ENCODE measurements at places on chromosomes 12 and 14.

DNA sequence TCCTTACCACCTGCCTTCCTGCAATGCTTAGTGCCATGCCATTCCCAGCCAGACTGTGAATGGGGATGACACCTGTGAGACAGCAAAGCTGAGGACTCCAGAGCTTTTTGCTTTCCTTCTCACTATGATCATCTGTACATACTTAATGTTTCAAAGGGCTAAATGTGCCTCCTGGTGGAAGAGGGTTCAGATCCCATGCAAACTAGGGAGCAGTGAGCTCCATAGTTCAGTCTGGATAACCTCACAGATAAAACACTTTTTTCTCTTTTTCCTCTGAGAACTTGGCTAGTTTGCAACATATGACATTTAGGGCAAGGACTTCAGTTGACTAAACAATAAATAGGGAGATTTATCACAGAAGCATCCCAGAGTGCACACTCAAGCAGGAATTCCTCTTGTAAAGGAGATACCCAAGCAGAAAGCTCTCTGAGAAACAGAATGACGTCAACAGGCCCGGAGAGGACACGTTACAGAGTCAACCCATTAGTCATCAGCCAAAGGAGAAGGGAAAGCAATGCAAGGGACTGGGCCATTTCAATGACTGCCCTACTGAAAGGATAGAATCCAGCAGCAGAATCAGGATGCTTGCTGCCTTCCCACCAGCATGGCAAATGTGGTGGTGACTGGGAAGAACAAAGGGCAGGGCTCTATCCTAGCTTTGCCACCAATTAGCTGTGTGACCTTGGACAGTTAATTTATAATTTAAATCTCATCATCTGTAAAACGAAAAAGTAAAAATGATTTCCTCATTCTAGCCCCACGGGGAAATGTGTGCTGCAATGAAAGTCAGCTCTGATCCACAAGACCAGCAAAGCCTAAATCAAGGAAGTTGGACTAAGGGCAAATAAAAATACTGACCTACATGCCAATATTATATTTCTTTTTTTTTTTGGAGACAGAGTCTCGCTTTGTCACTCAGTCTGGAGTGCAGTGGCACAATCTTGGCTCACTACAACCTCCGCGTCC, 80.8 kb upstream of the ACTN1 start:
- DNase-seq = no peak

- no peak for DNase-seq
These were observed 26.8 kb downstream of the DICER1 start for GRCh38 chr14:95130549-95130948.

- no peak for DNase-seq
These were observed 37.6 kb downstream of the SPATA7 start for GRCh38 chr14:88422919-88423650.

- no peak for DNase-seq
These were observed 149.3 kb downstream of the ATP23 start for GRCh38 chr12:58090685-58091084.

GRCh38 chr12:122668268-122668667, 34.9 kb downstream of the HCAR2 start:
- no peak for DNase-seq

Data from hematopoietic multipotent progenitor cell (in vitro differentiated cells).